T-helper 1 cell (primary cell): ENCODE measurements at places on chromosomes 13 and 19.

DNA sequence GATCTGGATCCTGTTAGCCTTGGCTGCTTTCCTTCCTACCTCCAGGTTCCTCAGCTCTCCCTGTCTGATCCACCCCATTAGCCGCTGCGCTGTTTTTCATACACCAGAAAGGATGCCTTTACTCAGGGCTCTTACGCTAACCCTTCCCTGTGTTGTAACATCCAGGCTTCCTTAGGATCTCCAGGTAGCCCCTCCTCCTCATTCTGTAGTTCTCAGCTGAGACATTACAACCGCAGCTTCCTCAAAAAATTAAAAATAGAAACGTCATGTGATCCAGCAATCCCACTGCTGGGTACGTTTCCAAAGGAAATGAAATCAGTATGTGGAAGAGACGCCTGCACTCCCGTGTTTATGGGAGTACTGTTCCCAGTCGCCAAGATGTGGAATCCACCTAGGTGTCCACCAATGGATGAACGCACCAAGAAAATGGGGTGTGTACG, 18.4 kb upstream of the MYADM start:
- DNase-seq: no peak

GRCh38 chr13:40980461-40980860, 38.7 kb downstream of the ELF1 start:
- no peak for DNase-seq

DNA sequence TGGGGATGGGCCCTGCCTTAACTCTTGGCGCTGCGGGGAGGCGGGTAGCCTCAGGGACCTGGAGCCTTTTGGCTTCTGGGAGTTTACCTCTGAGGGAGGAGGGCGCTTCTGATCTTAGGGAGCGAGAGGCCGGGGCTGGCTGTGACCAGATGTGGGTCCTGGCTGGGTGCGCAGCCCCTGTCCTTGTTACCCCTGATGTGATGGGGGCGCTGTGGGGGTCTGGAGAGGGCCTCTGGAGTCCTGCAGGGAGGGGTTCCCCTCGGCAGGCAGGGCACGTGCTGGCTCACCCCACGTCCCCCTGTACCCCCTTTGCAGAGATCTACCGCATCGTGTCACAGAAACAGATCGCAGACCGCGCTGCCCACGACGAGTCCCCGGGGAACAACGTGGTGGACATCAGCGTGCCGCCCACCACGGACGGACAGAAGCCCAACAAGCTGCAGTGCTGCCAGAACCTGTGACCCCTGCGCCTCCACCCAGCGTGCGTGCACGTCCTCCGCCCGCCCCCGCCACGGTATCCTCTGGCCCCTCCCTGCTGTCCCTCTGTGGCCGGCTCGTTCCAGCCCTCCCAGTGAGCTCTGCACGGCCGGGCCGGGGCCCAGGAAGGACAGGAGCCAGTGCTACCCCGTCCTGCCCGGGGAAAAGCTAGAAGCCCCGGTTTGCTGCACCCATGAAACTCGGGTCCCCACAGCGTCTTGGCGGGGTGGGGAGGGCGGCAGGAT, 9.8 kb upstream of the MARCHF2 start:
- DNase-seq: no peak

DNA sequence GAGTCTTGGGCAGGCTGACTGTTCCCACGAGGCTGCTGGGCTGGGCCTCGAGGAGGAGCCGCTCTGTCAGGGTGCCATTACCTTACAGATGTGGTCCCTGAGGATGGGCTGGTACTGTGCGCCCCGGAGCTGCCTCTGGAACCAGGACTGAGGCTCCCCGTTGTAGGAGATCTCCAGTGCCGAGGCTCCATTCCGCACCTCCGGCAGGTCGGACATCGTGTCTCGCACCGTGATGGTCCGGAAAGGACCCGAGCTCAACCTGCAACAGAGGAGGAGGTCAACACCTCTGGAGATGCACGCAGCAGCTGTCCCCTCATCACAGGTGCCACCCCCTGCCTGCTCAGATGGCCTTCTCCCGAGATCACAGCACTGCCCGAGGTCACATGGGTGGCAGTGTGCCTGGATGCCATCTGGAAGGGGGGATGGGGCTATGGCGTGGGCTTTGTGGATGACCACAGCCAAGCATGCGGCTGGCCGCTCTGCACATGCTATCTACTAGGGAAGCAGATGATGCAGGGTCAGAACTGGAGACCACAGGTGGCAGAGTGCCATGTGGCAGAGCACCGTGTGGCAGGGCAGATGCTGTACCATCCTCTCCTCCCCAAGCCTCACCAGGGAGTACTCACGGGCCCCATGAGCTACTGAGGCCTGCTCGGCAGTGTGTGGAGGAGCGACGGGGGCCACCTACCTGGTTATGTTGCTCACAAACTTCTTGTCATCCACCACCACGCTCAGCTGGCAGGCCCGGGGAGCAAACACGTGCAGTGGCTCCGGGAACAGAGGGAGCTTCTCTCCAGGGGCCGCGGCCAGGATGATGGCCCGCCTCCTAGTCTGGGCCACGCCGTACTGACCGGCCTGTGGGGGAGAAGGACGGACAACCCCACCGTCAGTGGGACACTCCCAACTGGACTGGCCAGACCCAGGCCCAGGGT, 18.3 kb upstream of the EIF3G start:
- DNase-seq: no peak

- DNase-seq: no peak
Observed at GRCh38 chr13:20803180-20803965, 29.6 kb upstream of the EEF1AKMT1 start.

- DNase-seq: no peak
Observed at GRCh38 chr19:28075229-28075628, 1137.7 kb downstream of the UQCRFS1 start.
